ENCODE measurements at places on chromosomes 12 and 14.

DNA sequence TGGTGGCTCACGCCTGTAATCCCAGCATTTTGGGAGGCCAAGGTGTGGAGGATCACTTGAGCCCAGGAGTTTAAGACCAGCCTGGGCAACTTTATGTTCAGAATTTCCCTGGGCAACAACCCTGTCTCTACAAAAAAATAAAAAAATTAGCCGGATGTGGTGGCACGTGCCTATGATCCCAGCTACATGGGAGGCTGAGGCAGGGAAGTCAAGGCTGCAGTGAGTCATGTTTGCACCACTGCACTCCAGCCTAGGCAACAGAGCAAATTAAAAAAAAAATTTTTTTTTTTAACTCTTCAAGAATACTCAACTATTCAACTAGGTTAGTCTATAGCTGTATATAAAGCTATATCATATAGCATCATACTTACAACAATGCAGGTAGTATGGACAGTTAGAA lies 113.0 kb downstream of the RALGAPA1 start:
- no peak for DNase-seq

GRCh38 chr14:90756755-90757345 lies 59.4 kb downstream of the TTC7B start:
- no peak for DNase-seq

GRCh38 chr14:67559639-67560038 lies 26.5 kb downstream of the PLEKHH1 start:
- DNase-seq = no peak

DNA sequence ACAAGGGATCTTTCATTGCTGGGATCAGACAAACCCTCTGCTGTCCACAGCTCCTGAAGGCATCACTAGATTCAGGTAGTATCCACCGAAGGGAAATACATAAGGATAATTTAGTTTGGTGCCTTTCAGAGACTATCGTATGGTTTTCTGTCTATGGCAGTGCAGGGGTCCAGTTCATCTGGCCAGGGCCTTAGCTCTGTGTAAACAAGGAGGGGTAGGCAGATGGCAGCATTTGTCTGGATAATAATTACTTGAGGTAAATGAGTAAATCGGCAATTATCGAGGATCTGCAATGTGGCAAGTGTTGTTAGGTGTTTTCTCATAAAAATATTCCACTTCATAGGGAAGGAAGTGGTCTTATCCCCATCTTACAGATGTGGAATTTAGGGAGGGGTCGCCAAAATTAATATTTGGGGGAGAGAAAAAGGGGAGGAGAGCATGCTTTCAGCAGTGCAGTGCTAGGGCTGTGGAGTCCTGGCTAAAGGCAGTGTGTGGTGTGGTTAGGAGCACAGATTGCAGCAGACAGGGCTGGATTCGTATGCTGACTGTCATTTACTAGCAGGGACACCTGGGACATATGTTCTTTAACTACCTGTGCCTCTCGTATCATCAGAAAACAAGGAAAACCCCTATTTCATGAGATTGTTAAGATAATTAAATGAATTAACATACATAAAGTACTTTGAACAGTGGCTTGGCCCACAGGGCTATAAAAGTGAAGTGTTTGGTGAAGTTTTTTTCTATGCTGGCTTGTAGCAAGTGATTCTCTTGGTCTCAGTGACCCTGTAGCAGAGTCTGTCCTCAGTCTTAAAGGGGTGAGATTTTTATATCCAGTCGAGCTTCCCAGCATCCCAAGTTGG lies 27.1 kb downstream of the RASSF8 start:
- DNase-seq = no peak

DNA sequence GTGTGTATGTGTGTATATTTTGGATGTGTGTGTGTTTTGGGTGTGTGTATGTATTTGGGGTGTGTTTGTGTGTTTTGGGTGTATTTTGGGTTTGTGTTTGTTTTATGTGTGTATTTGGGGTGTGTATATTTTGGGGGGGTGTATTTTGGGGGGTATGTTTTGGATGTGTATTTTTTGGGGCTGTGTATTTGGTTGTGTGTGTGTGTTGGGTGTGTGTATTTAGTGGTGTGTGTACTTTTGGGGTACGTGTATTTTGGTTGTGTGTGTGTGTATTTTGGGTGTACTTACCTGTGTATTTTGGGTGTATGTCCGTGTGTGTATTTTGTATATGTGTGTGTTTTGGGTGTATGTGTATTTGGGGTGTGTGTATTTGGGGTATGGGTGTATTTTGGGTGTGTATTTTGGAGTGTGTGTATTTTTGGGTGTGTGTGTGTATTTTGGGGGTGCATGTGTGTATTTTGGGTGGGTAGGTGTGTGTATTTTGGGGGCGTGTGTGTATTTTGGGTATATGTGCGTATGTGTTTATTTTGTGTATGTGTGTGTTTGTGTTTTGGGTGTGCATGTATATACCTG lies 16.7 kb upstream of the TCTN2 start:
- DNase-seq = no peak

GRCh38 chr12:46956451-46957035 lies 122.9 kb upstream of the PCED1B start:
- DNase-seq = no peak

- DNase-seq = no peak
These were observed 30.7 kb upstream of the BCL7A start for GRCh38 chr12:121990692-121991603.

- no peak for DNase-seq
These were observed 253.0 kb upstream of the FLRT2 start for GRCh38 chr14:85276979-85277228.

- DNase-seq = peak; percentile 57
These were observed 50.6 kb downstream of the PPP2R5C start for GRCh38 chr14:101812071-101812470.

DNA sequence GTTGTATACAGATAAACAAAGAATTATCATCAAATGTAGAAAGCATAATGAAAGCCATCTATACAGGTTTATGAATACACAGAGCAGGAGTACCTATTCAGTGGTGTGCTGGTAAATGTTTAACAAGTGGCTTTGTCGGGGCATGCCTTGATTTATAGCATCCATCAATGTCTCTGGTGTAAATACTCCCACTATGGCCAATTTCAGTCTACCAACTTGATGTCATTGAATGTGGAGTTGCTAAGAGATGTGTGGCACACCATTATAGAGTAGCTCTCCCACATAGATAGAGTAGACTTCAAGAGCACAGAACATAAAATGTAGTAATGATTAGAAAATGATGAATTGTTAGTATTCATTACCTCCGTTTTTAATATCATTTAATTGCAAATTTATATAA lies 9.3 kb downstream of the GRIP1 start:
- no peak for DNase-seq

- DNase-seq = no peak
These were observed 342.6 kb upstream of the CCDC196 start for GRCh38 chr14:66143387-66144112.

GRCh38 chr12:88420457-88420856 lies 159.8 kb downstream of the KITLG start:
- no peak for DNase-seq

DNA sequence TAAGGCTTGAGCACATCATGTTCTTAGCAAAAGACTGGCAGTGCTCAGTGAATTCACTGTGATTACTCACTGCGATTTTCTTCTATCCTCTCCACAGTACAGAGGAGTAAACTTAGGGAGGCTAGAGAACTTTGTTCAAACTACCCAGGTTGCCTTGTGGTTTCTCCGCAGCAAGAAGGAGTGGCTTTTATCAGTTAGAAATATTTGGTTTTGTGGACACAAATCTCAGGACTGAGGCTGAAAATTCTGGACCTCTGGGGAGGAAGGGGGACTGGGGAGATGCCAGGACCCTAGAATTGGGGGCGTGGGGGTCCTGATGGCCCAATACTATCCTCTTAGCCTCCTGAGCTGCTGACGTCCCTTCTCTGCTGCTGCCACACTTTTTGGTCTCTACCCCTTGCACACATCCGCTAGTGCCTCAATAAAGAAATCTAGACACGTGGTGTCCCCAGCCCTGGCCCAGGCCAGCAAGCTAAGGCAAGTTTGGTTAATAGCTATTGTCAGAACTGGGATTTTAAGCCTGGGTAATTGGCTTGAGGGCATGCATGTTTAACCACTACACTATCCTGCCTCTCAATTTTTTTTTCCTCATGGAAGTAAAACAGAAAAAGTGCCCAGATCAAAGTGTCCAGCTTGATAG lies 842 bp downstream of the OAS2 start:
- peak; percentile 48 for DNase-seq

- no peak for DNase-seq
These were observed 238.5 kb downstream of the RBM19 start for GRCh38 chr12:113727651-113728061.

DNA sequence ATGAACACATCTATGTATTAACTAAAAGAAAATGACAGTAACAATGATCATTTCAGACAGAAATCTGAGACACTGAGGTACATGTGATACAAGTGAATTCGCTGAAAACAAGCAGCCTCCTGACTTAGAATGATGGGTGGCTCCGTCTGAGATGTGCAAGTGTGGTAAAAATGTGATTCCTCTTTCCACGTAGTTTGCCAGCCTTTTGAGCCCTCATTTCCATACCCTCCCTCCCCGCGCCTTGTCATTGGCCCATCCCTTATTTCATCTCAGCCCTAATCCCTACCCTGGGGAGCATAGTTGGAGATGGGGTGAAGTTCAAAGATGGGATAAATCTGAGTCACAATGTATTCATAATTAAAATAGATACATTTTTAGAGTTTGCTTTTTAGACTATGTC lies 107.8 kb downstream of the BMP4 start:
- no peak for DNase-seq

- no peak for DNase-seq
These were observed 74.4 kb upstream of the MAP1LC3B2 start for GRCh38 chr12:116484807-116485206.

DNA sequence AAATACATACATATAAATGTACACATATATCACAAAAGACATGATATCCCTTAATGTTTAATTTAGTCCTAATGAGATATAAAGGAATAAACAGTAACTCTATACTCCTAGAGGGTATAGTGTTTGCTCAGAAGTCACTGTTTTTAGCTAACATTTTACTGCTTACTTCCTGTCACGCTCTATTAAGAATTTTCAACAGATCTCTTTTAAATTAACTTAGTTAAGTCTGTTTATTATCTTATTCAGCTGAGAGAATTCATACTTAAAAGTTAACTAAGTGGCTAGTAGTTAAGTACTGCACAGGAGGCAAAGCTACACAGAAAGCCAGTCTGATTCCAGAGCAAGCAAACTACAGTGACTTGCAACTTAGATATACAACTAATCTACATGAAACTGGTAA lies 39.9 kb downstream of the GXYLT1 start:
- DNase-seq = no peak

DNA sequence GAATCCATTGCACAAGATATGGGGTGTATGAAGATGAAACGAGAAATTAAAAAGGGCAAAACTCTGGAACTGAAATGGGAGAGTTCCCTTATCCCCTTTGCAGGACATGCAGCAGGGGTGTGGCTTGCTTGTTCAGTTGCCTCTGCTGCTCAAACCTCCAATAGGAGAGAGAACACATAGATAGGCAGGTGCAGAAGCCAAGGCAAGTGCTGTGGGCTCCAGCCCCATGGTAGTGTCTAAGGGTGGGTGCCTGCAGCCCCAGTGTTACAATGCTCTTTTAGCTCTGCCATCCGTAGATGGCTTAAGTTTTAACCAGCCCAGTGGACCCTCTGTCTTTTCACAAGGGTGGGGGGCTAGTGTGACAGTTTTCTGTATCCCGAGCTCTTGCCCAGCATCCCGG lies 69.7 kb downstream of the CMAS start:
- DNase-seq = no peak

Measured in CD4-positive, alpha-beta T cell treated with Interleukin-1 beta for 1 hour (primary cell).